ENCODE measurements at places on chromosomes 1 and 21.

GRCh38 chr1:230611128-230611877, 31.0 kb upstream of the COG2 start:
- DNase-seq = no peak

GRCh38 chr1:223770621-223771315, 58.4 kb downstream of the CAPN2 start:
- no peak for DNase-seq

GRCh38 chr1:234924450-234925355, 203.9 kb downstream of the TOMM20 start:
- DNase-seq = no peak

GRCh38 chr1:213987927-213988506, at the start of gene PROX1:
TSS of gene PROX1 (plus strand) at chr1:213987973. CDS start at chr1:213996536, 8,563 bp downstream.
- peak; percentile 13 for DNase-seq

DNA sequence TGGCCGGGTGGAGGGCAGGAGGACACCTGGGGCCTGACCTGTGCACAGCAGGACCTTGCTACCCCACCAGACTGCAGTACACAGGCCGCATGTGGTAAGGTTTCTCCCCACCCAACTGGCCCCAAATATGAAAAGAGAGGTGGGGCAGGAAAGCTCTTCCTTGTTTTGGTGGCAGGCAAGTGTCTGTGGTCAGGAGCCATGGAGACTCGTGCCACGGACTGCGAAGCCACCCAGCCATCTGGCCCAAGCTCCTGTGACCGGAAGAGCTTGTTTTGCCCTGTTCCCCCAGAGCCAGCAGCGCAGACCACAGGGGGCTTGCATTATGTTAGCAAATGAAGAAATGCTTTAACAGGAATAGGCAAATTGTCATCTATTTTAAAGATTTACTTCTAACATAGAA, 54.9 kb downstream of the OLIG1 start:
- DNase-seq = no peak

GRCh38 chr1:9385801-9386573, 93.3 kb downstream of the SPSB1 start:
- no peak for DNase-seq

DNA sequence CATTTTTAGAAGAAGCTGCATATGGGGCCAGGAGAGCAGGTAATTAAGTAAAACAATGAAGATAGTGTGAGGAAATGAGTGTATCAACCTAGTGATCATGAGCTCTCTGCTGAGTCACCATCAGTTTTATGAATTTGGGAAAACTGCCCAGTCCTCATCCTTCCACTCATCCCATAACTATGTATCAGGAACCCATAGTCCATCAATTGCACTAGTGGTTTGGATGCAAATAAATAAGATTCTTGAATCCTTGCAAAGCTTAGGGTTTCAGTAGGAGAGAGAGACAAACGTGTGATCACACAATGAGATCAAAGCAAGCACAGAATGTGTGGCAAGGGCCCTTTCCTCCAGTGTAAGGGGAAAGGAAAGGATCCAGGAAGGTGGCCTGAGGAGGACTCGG, 145.6 kb downstream of the ZZZ3 start:
- DNase-seq = no peak

DNA sequence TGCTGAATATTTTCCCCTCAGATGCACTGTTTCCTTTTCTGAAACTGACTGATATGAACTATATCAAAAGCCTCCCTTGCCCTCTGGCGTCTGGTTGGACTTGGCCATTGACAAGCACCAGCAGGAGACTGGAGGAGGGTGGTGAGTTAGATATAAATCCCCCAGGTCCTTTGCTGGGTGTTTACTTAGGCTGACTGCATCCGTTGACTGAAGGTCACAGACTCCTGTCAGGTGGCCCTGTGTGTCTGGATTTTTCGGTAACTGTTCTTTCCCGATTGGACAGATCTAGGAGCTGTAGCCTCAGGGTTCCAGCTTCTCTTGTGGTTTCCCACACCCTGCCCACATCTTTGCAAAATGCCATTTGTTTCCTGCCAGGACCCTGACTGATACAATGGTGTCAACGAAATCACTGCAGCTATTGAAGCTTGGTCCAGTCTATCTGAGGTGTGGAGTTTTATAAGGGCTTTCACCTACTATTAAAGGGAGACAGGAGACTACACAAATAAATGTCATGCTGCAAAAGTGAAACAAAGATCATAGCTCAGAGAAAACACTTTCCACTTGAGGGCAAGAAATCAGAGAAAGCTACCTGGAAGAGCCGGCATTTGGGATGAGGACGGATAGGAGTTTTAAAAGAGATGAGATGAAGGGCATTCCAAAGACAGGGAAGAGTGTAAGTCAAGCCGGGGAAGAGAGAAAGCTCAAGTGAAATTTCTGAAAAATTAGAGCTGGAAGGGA, 1.5 kb upstream of the MAGI3 start:
- no peak for DNase-seq

DNA sequence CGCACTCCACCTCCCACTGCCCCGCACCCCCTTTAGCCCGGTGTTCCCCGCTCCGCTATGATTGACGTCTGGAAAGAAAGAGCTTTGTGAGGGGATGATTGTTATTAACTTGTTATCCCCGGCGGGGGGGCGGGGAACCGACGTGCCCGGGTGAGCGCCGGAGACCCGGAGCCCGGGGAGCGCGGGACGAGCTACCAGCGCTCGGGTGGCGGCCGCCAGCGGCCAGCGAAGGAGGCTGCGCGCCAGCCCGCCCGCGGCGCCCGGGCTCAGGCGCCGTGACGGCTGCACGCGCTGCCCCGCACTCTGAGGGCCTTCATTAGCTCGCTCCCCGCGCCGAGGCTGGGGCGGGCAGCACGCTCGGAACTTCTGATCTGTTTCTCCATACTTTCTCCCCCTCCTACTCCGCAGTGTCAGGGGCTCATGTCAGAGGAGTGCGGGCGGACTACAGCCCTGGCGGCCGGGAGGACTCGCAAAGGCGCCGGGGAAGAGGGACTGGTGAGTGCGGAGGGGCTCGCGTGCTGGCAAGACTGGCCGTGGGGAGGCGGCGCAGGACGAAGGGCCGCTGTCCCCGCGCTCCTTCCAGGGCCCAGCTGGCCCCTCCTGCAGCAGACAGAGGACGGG, 2.1 kb downstream of the LHX8 start:
- no peak for DNase-seq

GRCh38 chr1:76587212-76587611, 280.1 kb upstream of the ST6GALNAC5 start:
- DNase-seq = no peak

GRCh38 chr21:33775100-33775828, 133.0 kb downstream of the ITSN1 start:
- no peak for DNase-seq

DNA sequence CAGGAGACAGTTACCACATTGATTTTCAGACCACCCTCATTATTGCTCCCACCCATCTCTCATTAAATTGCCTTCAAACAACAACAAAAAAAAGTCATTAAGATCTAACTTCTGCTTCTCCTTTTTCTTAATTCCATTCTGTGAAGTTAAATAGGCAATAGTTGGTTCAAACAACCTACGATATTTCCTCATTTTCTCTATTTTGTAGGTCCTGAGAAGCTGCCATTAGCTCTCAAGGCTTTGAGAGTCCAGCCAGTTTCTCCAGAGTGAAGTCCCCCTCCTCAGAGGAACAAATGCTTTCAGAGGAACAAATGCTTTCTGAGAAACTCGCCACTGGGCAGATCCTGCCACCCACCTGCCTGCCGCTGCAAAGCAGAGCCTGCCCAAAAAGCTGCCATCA, 125.6 kb downstream of the ETS2 start:
- DNase-seq = no peak

DNA sequence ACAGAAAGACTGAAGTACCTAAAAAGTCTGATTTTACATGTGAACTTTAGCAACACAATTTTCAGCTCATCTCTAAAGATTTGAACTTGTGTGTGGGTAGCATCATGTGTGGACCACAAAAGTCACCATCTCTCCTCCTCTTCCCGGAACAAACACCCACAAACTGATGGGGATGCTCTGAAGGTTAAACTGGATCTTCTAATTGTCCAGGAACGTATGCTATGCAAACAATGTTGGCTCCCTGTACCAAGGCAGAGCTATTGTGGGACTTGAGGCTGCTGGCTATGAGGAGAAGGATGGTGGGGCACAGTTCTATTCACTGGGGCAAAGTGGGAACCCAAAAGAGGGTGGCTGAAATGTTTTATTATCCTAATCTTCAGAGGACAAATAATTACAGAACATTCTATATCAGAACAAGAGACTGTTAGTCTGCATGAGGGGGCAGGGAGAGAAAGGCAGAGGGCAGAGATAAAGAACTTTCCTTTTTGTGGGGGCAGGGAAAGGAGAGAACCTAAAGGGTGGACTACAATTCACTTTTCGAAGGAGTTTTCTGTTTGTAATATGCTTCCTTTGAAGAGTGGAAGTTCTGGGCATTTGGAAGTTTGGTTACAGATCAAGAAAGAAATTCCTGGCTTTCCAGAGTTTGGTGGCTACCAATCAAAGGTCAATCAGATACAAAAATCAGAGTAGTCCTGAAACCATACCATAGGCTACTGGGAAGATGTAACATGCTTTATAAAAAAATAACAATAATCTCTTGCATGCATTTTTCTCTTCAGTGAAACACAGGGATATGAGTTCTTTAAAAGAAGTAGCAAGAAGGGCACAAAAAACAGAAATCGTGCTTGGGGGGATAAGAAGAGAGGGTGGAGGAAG, 62.9 kb downstream of the GADD45A start:
- no peak for DNase-seq

- no peak for DNase-seq
Observed at GRCh38 chr1:107976431-107976830, 11.5 kb upstream of the VAV3 start.

- DNase-seq = no peak
Observed at GRCh38 chr1:93651695-93652094, 29.9 kb downstream of the BCAR3 start.

- no peak for DNase-seq
Observed at GRCh38 chr1:68145418-68146126, 86.8 kb downstream of the WLS start.

DNA sequence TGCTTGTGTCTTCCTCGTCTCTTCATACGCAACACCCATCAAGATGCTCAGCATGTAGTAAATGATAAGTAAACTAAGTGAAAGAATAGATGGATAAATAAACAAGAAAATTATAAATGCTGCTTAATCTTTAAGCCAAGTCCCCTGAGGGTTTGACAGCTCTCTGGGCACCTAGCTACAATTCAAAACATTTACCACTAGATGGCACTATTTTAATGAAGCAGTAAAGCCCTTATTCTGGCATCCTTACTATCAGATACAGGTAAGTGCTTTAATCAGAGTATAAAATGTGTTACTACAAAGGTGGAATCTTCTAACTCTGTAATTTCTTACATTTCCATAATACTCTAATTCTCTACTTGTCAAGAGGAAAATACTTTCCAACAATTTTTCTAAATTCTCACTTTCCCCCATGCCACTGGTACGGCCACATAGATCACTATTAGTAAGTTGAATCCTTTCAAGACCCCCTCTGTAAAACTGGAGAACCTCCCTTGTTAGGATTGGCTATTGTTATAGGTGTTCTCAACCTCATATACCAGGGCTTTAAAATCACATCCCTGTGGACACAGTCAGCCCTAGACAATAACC, 137.8 kb downstream of the BARHL2 start:
- DNase-seq = no peak

GRCh38 chr1:50595874-50596273, 172.6 kb upstream of the DMRTA2 start:
- DNase-seq = no peak

GRCh38 chr1:201593200-201593921, 54.4 kb downstream of the NAV1 start:
- DNase-seq = no peak

- DNase-seq = no peak
Observed at GRCh38 chr1:193306430-193306829, 120.0 kb upstream of the B3GALT2 start.

GRCh38 chr1:248631354-248632008, 3.4 kb downstream of the OR2T11 start:
- no peak for DNase-seq

GRCh38 chr1:19768353-19769210, 31.1 kb downstream of the TMCO4 start:
- DNase-seq = no peak

DNA sequence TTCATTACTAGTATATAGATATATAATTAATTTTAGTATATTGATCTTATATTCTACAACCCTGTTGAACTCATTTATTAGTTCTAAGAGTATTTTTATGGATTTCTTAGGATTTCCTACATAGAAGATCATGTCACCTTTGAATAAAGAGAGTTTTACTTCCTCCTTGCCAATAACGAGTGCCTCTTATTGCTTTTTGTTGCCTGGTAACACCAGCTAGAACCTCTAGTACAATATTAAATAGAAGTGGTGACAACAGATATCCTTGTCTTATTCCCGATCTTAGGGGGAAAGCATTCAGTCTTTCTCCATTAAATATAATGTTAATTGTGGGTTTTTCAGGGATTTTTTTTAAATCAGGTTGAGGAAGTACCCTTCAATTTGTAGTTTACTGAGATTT, 40.8 kb downstream of the WNT2B start:
- DNase-seq = no peak

GRCh38 chr1:158002631-158003405, 9.4 kb downstream of the KIRREL1 start:
- DNase-seq = no peak

- no peak for DNase-seq
Observed at GRCh38 chr1:59526240-59526639, 229.3 kb downstream of the FGGY start.

DNA sequence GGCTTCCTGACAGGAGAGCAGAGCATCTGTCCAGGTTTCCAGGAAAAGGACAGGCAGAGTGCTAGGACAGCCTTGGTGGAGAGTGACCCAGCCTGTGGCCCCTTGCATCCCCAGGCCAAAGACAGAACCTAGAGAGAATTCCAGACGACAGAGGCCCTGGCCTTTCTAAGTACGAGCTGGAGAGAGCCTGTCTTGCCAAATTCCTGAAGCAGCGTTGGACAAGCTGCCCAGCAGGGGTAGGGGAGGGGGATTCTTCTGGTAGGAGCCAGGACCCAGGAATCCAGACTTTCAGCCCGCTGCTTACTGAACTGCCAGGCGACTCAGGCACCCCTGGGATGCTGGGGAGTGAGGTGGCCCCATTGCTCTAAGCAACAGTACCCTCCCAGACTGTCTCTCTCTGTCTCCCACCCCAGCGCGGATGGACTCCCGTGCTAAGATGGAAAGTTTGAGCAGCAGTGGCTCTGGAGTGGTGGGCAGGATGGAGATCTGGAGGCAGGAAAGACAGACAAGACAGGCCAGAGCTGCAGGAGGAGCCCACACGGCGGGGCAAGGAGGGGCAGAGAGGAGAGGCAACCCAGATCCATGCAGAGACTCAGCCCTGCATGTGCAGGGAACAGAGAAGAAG, 8.8 kb upstream of the PEAR1 start:
- DNase-seq = no peak

GRCh38 chr1:36881068-36881405, 153.3 kb downstream of the GRIK3 start:
- no peak for DNase-seq

DNA sequence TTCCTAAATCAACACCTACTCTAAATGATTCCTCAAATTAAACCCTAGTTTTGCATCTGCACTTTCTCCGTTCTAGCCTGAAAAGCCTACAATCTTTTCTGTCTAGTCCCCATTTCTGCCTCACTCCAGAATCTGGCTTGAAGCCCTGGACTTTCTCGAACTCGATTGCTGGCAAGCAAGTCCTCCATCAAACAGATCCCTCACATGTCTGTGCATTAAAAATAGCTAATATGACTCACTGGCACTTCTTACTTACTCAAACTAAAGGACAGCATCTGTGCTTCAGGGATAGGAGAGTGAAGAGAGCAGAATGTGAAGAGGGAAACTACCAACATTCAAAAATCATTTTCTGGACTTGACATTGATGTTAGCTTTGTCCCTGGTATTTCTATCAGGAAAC, 51.8 kb upstream of the CXADR start:
- DNase-seq = no peak

All from GM12864 (cell line).